ENCODE measurements at places on chromosomes 3 and 15. TPM values are rescaled to one million over a fixed set of nuclear protein-coding genes. Genes with fewer than 3 reads are reported as not detected.

DNA sequence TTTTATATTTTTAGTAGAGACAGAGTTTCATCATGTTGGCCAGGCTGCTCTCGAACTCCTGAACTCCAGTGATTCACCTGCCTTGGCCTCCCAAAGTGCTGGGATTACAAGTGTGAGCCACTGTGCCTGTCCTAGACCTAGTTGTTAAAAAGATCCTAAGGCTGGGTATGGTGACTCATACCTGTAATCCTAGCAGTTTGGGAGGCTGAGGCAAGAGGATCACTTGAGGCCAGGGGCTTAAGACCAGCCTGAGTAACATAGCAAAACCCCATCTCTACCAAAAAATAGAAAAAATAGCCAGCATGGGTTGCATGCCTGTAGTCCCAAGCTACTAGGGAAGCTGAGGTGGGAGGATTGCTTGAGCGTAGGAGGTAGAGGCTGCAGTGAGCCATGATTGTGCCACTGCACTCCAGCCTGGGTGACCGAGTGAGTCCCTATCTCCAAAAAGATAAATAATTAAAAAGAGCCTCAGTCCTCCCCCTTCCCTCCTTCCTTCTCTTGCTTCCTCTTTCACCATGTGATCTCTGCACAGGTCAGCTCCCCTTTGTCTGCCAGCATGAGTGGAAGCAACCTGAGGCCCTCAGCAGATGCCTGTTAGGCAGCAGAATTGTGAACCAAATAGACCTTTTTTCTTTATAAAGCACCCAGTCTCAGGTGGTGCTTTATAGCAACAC is 9.8 kb upstream of the FNDC3B start:
- no peaks in the 10 kb centered on the region for H3K36me3 ChIP-seq
- no peak overlapping the region for H3K27ac ChIP-seq
- H3K4me3 ChIP-seq, result no peak overlapping the region

GRCh38 chr3:190486908-190487607 is 26.8 kb upstream of the IL1RAP start:
- no peak for DNase-seq
- H3K27me3 ChIP-seq, result no peaks in the 10 kb centered on the region
- no peaks in the 10 kb centered on the region for H3K36me3 ChIP-seq
- no peak overlapping the region for H3K4me3 ChIP-seq

DNA sequence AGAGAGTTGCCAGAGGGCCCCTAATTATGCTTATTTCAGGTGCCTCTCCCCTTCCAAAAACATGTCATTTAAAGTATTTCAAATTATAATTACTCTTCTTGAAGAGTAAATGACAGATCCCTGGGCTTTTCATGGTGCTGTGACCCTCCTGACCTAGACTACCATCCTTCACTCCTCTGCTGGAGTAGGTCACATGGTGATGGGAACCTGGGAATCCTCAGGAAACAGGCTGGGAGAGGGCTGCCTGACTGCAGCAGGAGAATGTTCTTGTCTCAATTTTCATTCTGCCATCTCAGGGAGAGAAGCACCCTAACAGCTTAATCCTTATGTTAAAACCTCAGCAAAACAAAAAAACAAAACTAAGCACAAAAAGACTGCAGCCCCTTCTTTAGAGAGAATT is 24.6 kb downstream of the PGBD4 start:
- H3K4me1 ChIP-seq, result no peaks in the 10 kb centered on the region
- H3K27me3 ChIP-seq, result no peaks in the 10 kb centered on the region
- H3K4me3 ChIP-seq, result no peak overlapping the region
- no peak for DNase-seq

GRCh38 chr15:93866476-93866875 is 364.9 kb upstream of the MCTP2 start:
- H3K4me3 ChIP-seq, result no peak overlapping the region
- H3K27me3 ChIP-seq, result no peaks in the 10 kb centered on the region
- H3K4me1 ChIP-seq, result no peaks in the 10 kb centered on the region
- H3K27ac ChIP-seq, result no peak overlapping the region

DNA sequence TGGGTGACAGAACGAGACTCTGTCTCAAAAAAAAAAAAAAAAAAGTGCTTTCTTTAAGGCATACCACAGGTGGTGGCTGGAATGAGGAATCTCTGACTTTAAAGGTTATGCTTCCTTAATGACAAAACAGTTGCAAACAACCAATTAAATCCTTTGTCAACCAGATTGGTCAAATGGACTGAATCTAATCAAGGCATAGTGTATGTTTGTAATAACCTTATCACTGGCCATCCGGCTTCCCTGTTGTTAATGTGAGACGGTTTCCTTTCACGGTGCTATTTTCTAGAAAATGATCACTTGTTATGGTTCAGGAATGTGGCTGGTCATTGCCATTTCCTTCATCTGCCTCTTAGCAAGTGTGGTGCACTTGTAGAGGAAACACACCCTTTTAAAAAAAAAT is 75.9 kb downstream of the FLNB start:
- no peak for DNase-seq
- H3K36me3 ChIP-seq, result peaks cover 17% of the 10 kb centered on the region
- no peaks in the 10 kb centered on the region for H3K4me1 ChIP-seq
- no peaks in the 10 kb centered on the region for H3K27me3 ChIP-seq
- no peak overlapping the region for H3K27ac ChIP-seq

DNA sequence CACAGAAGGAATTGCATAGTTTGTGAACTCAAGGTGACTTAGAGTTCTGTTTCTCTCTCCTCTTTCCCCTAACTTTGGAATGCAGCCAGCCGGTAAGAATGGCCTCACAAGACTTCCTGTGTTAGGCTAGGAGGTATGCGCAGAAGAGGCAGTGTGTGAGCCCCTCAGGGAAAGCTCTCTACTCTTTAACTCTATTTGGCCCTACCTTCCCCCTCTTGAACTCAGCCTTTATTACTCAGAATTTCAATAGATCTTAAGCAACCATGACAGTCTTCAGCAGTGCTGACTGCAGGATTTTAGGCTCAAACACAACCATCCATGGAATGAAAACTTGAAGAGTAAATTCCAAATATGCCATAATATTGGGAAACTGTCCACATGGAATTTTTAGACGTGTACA is 209.5 kb downstream of the DTWD1 start:
- no peak overlapping the region for H3K27ac ChIP-seq
- no peaks in the 10 kb centered on the region for H3K27me3 ChIP-seq
- no peak for DNase-seq
- no peaks in the 10 kb centered on the region for H3K4me1 ChIP-seq

DNA sequence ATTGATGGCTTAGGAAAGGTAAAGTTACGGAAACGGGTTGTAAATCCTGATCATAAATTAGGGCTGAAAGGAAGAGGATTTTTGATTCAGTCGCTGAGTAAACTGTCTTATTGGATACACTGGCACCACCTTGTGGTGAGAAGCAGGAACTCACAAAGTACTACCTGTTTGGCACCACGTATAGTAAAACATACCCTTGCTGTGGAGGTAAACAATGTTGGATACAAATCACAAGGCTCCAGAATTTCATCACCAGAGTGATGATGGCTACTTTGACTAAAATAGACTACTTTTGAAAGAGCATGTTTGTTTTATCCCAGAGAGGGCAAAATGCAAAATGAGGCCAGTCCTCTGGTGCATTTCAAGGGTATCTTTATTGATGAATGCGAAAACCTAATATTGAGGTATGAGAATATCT is 216.9 kb downstream of the IGSF11 start:
- no peaks in the 10 kb centered on the region for H3K4me1 ChIP-seq
- H3K27me3 ChIP-seq, result no peaks in the 10 kb centered on the region
- H3K4me3 ChIP-seq, result no peak overlapping the region
- DNase-seq, result no peak

GRCh38 chr3:134852132-134852531 is 57.1 kb downstream of the EPHB1 start:
- H3K36me3 ChIP-seq, result no peaks in the 10 kb centered on the region
- H3K27me3 ChIP-seq, result no peaks in the 10 kb centered on the region
- no peak overlapping the region for H3K4me3 ChIP-seq
- no peaks in the 10 kb centered on the region for H3K4me1 ChIP-seq
- DNase-seq, result no peak

DNA sequence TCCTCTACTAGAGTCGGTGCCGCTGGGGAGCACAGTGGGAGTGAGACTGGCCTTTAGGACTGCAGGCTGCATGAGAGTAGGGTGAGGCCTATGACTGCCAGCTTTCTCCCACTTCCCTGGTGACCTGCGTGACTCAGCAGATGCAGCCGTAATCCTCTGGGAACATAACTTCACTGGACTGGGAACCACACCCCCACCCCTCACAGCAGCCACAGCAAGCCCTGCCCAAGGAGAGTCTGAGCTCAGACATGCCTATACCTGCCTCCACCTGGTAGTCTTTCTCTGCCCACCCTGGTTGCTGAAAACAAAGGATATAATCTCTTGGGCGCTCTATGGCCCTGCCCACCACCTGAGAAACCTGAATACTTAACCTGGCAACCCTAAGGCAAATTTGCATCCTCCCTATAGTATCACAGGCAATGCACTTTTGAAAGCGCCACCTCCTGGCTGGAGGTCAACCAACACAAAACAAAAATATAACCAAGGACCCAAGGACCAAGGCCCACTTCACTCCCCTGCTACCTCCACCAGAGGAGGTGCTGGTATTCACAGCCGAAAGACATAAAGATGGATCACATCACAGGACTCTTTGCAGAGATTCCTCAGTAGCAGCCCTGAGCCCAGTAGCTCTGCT is 308.9 kb downstream of the CTNNB1 start:
- no peak overlapping the region for H3K27ac ChIP-seq
- H3K4me3 ChIP-seq, result no peak overlapping the region
- DNase-seq, result no peak
- H3K36me3 ChIP-seq, result no peaks in the 10 kb centered on the region
- H3K4me1 ChIP-seq, result no peaks in the 10 kb centered on the region
- H3K27me3 ChIP-seq, result no peaks in the 10 kb centered on the region

GRCh38 chr3:194285850-194286197 is 65.3 kb downstream of the CPN2 start:
- H3K27ac ChIP-seq, result no peak overlapping the region
- H3K4me1 ChIP-seq, result no peaks in the 10 kb centered on the region
- H3K27me3 ChIP-seq, result no peaks in the 10 kb centered on the region
- no peak for DNase-seq

DNA sequence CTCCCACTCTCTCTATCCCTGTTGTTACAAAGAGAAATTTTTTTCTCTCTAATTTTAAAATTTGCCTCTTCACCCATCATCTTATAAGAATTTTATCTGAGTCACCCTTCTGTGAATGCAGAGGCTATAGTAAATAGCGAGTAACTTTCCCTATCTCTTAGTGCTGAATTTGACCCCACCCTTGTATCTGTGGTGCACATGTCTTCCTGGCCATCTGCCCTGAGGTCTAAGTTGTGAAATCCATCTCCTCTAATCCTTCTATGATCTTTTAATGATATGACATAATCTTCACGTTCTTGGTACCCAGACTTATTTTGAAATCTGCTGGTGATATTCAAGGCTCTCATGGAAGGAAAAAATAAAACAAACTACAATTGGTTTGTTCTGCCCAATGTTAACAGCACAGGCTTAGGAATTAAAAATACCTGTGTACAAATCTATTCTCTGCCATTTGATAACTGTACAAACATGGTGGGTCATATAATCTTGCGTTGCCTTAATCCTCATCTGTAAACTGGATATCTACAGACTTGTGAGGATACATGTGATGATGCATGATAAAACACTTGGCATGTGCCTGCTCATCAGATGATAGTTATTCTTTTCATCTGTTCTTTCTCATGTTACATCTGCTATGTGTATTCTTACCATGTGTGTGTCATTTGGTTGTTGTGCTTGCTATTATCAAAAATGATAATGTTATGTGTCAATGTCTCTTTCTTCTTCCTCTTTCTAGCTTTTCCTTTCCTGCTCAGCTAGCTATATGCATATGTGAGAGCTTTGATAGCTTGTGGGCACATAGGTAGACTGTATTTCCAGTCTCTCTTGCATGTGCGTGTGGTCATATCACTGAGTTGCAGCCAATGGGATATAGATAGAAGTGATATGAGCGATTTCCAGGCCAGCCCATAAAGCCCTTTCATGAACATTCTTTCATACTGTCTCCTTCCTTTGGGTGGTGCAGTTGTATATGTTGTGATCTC is 13.7 kb upstream of the CCR3 start:
- H3K27me3 ChIP-seq, result no peaks in the 10 kb centered on the region
- H3K4me3 ChIP-seq, result no peak overlapping the region
- no peak overlapping the region for H3K27ac ChIP-seq
- no peaks in the 10 kb centered on the region for H3K36me3 ChIP-seq

DNA sequence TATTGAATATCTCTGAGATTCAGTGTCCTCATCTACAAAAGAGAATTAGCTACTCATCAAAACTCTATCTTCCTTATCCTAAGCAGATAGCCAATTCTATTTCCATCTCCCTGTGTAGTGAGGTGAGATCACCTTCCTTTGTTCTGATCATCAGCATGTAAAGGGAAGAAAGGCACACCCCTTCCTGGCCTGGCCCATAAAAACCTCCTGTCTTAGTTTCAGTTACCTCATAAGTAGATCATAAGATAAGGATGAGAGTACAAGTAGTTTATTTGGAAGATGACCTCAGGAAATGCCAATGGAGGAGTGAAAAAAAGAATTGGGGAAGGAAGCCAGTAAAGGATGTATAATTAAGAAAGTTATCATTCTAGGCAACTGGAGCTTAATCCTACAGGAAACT is 114.5 kb upstream of the GADL1 start:
- no peaks in the 10 kb centered on the region for H3K27me3 ChIP-seq
- DNase-seq, result no peak
- no peak overlapping the region for H3K4me3 ChIP-seq
- H3K27ac ChIP-seq, result no peak overlapping the region

GRCh38 chr3:170154084-170154483 is 27.4 kb downstream of the PHC3 start:
- H3K4me3 ChIP-seq, result no peak overlapping the region
- no peaks in the 10 kb centered on the region for H3K36me3 ChIP-seq
- peaks cover 12% of the 10 kb centered on the region for H3K4me1 ChIP-seq

GRCh38 chr3:134485075-134485717 is 589 bp downstream of the ANAPC13 start:
- DNase-seq, result no peak
- peak overlapping the region; percentile 83 for H3K27ac ChIP-seq
- peak overlapping the region; percentile 98 for H3K4me3 ChIP-seq
- peaks cover 9% of the 10 kb centered on the region for H3K36me3 ChIP-seq

- H3K27ac ChIP-seq, result peak overlapping the region; percentile 90
- H3K4me1 ChIP-seq, result peaks cover 4% of the 10 kb centered on the region
- peaks cover 2% of the 10 kb centered on the region for H3K36me3 ChIP-seq
- no peaks in the 10 kb centered on the region for H3K27me3 ChIP-seq
Measured at GRCh38 chr15:81001152-81002008, 657 bp downstream of the TLNRD1 start.

Gene CCDC39
- not detected for polyA plus RNA-seq

Gene SLC12A1
- polyA plus RNA-seq, result 370 TPM

Gene MNS1
- 6.9 TPM for polyA plus RNA-seq

Gene RPN1
- 192 TPM for polyA plus RNA-seq

Gene CLEC3B
- 284 TPM for polyA plus RNA-seq

Gene GOLGA6L7
- polyA plus RNA-seq, result not detected

Gene NR2E3
- polyA plus RNA-seq, result not detected

All from kidney (tissue), 22 donors.